ENCODE measurements at places on chromosomes 16 and 17.

DNA sequence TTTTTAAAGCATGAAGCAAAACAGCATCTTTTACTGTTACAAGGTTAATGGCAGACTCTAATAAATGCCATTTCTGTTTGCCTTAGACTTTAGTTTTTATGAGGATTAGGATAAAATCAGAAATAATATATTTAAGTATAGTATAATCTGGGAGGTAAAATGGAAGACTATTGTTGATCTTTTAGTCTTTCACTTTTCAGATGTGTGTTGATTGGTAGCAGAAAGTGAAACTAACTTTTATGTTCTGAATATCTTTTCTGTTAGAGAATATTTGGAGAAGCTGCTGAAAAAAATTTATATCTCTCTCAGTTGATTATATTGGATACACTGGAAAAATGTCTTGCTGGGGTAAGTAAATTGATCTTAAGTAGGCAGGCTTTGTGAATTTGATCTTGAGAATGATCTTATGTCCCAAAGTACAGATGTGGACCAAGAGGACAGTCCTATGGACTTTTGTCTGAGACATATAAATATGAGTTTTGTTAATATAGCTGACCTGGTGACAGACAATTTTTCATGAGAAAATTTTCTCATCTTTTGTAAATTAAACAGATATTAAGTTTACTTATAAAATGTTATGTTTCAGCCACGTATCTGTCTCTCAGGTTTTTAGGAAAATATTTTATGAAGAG is 64.1 kb downstream of the NF1 start:
- DNase-seq = no peak

- no peak for DNase-seq
These were observed 24.1 kb upstream of the MMP2 start for GRCh38 chr16:55454861-55455260.

DNA sequence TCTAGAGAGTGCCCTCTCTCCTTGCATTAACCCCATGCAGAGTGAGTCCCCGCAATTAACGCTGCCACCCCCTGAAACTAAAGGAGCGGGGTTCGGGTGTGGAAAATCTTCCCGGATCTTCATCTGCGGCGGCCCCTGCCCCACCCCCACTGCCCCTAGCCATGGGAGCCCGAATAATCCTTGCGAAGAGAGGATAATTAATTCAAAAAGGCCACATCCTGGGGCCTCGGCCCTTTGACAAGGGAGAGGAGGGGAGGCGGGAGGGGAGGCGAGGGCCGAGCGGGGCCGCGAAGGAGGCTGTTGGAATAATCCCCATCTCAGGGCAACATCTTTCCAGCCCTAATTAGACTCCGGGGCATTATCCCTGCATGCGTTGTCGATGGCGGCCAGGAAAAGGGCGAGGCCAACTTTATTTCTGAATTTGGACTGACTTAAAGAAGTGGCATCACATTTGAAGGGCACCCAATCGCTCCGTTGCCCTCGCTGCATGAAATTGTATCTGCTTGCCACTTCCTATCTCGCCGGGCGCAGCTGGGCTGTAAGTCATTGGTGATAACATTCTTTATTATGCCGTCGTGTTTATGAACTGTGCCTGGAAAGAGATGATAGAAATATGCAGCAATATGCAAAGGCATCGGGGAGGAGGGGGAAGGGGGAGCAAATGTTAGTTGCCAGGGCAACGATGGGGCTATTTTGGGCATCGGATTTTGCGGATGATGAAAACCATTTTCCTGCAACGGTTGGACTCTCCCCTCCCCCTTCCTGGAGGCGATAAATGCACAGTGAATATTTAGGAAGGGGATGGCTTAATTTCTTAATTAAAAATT is 387.1 kb upstream of the TNRC6C start:
- no peak for DNase-seq

GRCh38 chr16:35298460-35299243 is 1839.2 kb downstream of the TP53TG3F start:
- DNase-seq = peak; percentile 71

DNA sequence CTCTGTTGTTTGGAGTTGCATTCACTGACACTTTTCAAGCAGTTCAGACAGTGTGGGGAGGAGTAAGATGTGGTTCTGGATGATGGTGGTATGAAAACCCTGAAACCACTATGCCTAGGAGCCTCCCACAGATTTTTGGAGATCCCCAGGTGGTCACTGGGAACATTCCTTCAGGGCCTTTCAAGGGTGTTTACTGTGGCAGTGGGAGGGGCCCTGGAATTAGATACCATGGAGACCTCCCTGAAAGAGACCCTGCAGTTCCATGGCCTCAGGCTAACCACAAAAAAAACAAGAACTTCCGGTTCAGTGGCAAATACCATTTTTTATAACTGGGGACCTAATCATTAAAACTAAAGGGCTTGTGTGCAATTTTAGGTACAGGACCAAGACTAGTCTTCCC is 79.9 kb downstream of the TMEM100 start:
- DNase-seq = no peak

DNA sequence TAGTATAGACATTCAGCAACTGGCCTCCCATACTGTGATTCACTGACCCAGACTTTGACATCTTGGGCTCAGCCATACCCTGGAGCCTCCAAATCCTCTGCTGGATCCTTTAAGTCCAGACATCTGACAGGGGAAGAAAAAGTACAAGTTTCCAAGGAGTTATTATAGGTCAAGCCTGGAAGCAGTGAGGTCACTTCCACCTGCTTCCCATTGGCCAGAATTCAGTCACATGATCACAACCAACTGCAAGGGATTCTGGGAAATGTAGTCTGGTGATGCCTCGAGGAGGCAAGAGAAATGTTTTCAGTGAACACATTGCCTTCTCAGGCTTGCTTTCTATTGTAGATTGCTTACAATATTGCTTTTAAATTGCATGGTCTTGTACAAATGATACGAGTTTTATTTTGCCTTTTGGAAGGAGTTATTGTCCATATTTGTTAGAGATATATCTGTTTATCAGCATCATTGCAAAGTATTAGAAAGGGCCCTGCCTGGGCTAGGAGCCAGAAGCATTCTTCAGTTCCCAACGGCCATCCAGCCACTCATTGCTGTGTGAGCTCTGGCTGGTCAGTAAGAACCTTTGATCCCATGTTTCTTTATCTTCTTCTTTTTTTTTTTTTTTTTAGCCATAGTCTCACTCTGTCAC is 696.9 kb downstream of the WWOX start:
- no peak for DNase-seq

GRCh38 chr16:78220571-78220970 is 121.1 kb downstream of the WWOX start:
- DNase-seq = no peak

DNA sequence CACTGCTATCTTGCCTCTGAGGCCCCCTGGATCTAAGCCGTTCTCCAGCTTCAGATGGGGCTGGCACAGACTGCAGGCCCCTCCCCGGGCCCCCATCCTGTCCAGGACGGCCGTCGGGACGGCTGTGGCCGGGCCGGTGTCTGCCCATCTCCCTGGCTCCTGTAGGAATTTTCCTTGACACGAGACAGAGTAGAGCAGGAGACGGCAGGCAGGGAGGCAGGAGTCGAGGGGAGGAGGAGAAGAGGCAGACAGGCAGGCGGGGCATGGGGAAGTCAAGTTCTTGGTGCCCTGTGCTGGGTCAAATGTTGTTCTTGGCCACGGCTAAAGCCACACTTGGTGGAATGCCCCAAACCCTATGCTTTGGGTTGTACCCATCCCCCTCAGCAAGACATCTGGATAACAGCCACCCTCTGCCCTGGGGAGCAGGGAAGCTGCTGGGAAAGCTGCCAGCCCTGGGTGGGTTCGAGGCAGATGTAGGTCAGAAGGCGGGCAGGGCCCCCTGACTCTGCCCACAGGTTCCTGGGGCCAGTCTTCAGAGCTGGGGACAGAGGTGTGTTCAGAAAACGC is 4.0 kb downstream of the C1QTNF1 start:
- DNase-seq = no peak

DNA sequence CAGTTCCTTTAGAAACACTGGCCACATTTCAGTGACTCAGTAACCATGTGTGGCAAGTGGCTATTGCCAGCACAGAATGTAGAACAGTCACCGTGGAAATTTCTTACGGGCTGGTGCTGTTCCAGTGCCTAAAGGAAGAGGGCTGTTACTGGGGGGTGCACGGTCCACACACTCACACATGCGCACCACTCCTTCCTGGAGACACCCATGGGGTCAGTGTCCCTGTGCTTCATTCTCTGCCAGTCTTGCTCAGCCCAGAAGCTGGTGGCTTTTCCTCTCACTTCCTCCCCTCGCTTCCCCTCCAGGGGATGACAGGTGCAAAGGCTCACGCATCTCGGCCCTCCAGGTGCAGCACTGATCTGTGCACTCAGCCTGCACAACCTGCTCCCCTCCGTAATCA is 115.6 kb downstream of the CCDC182 start:
- no peak for DNase-seq

GRCh38 chr16:53090286-53090590 is 35.4 kb downstream of the CHD9 start:
- DNase-seq = no peak

- DNase-seq = no peak
These were observed 130.7 kb downstream of the C16orf95 start for GRCh38 chr16:87186446-87186845.

GRCh38 chr17:81948635-81949378 is 1.8 kb upstream of the MYADML2 start:
- peak; percentile 77 for DNase-seq

DNA sequence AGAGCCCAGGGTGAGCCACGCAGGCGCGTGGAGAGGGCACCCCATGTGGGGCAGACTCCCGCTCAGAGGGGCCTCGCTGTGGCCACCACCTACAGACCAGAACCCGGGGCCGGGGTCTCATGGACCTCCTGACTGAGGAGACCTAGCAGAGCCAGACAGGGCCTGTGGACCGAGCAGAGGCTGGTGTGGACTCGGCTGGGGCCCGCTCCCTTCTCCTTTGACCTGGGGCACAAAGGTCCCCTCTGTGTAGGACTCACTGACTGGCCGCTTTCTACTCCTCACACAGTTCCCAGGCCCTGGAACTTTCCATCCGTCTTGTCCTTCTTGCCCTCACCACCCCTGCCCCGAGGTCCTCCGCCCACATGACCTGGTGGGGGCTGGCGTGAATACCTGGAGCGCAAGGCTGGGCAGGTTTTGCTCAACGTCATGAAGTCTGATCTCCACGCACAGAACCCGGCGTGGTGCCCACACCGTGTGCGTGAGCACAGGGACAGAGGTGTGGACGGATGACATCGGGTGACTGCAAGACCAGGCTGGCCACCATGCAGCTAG is 44.7 kb upstream of the ACSF3 start:
- no peak for DNase-seq

Measured in vagina (tissue), 2 donors.